ENCODE measurements at places on chromosomes 5 and 9.

GRCh38 chr9:24451346-24451745 is 94.4 kb downstream of the IZUMO3 start:
- DNase-seq = no peak

DNA sequence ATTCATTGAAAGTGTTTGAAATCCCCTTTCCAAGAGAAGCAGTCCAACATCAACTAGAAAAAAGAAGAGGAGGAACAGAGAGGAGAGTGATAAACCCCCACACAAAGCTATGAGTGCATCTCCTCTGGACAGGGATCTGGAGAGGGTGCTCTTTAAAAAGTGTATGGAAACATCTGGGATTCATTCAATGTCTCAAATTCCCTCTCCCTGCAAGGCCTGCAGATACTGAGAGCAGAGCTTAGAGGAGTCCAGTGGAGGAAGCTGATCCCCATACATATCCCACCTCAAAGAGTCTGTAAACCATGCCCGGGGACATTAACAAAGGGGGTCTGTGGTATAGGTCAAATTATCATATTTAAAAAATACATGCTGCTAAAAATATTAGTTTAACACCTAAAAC is 2.2 kb downstream of the SPOCK1 start:
- no peak for DNase-seq

DNA sequence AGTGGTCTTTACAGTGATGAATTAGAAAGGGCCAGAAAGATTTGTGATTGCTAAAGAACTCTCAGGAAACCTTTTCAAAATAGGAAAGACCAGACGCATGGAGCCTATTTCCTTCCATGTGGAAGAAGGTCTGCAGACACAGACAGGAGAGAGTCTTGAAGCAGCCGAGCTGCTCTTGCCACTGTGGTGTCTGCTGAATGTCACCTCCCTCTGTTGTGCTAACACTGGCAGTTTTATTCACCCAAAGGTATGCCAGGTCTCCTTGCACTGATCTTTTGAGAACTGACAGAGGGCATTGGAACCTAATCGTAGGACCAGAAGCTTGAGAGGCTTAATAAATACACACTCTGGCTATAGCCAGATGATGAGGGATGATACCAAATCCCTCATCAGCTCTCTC is 108.7 kb downstream of the SREK1 start:
- DNase-seq = no peak

- peak; percentile 33 for DNase-seq
Observed at GRCh38 chr5:119328753-119329602, 26.8 kb upstream of the TNFAIP8 start.

- DNase-seq = peak; percentile 2
Observed at GRCh38 chr5:171450423-171451331, 31.2 kb downstream of the FGF18 start.

DNA sequence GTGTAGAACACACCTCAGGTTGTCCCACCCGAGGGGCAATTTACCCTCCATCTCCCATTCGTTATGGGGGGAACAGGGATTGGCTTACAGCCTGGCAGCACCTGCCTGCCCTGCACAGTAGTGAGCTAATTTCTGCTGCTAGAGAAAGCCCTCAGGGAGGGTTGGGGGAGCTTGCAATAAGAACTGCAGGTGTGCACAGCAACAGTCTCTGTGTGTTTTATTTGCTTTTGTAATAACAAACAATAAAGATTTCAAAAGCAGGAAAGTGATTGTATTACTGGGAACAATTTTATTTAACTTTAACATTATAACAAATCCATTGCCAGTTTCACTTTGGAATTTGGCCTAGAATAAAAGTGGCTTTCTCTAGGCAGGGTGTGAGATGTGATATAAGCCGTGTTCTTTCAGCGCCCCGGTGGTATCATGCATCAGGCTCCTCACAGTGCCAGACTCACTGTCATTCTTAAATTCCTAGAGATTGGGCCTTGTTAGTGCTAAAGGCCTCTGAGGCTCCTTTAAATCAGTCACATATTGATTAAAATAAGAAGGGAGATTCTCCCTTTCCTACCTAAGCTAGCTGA is 81.1 kb downstream of the RMI1 start:
- no peak for DNase-seq

- DNase-seq = no peak
Observed at GRCh38 chr5:107296572-107296971, 374.2 kb downstream of the EFNA5 start.

GRCh38 chr9:107982745-107983144 is 493.2 kb upstream of the KLF4 start:
- no peak for DNase-seq

GRCh38 chr9:113879911-113880310 is 3.8 kb downstream of the ZNF618 start:
- DNase-seq = no peak

- no peak for DNase-seq
Observed at GRCh38 chr9:14119694-14120514, 194.0 kb downstream of the NFIB start.

GRCh38 chr5:129724222-129724621 is 23.7 kb upstream of the MINAR2 start:
- no peak for DNase-seq

GRCh38 chr9:38137342-38137741 is 68.3 kb upstream of the SHB start:
- DNase-seq = no peak

DNA sequence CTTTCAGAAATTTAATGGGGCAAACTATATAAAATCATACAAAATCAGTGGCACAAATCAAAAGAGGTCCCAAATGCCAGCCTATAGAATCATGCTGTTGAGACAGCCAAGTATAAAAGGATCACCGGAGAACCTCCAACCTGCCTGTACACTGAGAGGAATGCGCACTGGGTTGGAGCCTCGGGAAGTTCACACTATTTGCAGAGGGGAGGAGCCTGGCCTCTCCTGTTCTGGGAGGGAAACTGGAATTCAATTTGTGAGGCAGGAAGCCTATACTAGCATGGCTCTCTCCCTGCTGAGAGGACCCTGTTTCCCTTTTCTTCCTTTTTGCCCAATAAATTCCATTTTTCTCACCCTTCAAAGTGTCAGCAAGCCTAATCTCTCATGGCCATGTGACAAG is 406.0 kb downstream of the HINT1 start:
- DNase-seq = no peak

DNA sequence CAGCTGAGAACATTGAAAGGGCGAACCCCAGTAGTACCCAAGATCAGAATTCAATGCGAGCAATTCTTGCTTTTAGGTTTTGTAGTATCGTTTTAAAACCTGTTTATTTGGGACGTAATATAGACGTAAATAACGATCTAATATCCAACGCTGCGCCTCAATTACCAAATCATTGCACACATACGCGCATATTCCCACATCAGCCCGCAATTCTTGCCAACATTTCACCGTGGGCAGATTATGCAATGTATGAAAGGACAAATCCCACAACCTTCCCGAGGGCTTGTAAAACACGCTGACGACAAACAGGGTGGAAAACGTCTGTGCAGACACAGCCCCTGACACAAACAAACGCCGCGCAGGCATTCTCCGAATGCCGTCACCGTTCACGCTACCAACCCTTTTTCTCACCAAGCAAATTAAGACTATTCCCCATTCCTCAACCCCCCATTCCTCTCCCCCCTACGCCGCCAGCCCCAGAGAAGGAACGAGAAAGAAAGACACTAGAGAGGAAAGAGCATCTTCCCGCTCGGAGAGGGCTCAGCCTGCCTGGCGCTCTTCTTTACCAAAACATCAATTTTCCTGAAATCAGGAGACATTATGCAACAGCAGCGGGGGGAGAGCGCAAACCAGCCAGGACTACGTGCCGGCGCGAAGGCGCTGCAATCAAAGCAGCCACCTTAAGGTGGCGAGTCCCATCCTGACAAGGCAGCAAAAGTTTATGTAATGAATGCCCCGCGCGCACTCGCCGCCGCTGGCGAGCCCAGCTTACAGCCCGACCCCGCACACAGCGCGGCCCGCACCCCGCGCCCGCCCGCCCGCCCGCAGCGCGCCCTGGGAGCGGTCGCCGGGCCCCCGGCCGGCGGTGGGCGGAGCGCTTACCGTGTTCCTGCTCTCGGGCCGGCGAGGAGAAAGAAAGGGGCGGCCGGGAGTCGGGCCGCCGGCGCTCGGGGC is 597 bp downstream of the NFIL3 start:
- no peak for DNase-seq

- no peak for DNase-seq
Observed at GRCh38 chr5:133427121-133427777, 185.1 kb downstream of the FSTL4 start.

DNA sequence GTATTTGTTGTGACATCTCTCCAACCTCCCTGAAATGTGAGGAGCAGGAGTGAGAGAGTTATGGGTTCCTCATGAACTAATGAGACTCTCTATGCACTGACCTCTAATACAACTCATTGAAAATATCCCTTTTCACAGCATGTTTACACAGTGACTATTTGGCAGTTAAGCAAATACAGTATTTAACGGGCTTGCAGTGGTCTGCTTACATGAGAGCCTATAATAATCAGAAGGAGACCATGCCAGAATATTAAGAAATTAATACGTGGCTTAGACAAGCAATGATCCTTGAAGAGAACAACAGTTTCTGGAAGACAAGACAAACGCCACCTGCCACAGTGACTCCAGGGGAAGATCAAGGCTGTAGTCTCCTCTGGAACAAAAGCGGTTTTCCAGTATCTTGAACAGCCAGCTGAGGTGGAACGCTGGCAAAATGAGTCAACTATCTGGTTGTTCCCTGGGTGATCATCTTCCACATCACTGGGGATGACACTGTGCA is 424.5 kb downstream of the DMAC1 start:
- DNase-seq = no peak

GRCh38 chr5:139732019-139732418 is 63.6 kb upstream of the PSD2 start:
- no peak for DNase-seq

- no peak for DNase-seq
Observed at GRCh38 chr9:89342213-89342612, 23.9 kb downstream of the SECISBP2 start.

DNA sequence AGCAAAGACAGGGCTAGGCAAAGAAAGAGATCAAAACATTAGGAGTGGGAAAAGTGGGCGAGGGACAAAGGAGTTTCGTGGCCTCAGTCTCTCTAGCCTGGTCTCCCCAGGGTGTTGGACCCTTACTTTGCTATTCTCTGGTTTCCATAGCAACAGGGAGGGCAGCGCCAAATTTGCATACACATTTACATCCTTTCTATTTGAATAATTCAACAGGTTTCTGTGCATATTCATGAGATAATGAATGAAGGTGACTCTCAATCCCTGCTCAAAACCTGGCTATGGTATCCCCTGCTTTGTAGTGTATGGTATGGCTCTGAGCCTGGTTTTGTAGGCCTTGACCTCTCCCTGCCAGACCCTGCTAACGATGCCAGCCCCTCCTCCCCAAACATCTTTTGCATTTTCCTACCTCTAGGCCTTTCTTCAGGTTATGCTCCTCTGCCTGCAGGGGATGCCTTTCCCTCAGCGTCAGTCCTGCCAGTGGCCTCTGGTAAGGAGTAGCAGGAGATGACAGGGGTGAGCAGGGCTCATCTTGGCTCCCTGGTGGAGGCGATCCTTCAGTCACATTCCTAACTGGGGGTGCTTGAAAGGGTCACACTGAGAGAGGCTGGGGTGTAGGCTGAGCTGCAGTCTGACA is 9.8 kb downstream of the RPP25L start:
- no peak for DNase-seq

DNA sequence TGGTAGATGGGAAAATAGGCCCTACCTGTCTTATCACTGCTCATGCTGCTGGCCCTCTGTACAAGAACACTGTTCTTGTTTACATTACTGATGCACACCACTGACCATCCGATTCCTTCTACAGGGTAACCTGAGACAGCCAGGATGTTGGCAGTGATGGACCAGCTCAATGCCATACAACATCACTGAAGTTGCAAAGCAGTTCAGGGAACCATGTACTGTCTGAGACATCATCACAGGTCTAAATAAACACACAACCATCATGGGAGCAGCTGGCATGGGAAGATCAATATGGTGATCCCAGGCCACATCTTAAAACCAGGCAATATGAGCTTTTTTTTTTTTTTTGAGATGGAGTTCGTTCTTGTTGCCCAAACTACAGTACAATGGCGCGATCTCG is 59.0 kb downstream of the IARS1 start:
- DNase-seq = no peak

DNA sequence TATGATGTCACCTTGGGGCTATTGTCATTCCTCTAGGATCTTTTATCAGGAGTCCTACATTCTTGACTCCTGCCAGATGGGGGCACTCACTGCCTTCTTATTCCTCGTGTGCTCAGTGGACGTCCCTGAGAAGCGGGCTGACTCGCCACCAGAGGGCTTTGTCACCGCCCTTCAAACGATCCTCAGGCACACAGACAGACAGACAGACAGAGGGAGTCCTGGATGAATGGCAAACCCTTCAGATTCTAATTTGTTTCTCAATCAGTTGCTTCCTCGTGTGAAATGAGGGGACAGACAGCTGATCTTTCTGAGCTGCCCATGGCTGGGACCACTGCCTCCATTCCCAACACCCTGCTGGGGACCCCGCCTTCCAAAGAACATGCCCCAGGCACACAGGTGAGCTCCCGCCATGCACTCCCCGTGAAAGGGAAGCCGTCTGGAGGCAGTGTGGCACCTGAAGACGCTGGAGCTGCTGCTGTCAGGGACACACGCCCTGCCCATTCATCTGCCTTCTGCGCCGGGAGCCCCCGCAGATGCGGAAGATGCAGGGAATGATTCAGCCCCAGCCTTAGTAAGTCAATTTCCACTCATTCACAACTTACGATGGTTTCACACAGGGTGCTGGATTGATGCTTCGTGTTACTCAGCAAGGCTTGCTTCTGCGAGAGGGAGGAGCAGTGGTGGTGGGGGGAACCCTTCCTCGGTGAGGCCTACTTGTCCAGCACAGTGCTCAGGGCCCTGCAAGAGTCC is 24.9 kb upstream of the SH3PXD2B start:
- DNase-seq = no peak

DNA sequence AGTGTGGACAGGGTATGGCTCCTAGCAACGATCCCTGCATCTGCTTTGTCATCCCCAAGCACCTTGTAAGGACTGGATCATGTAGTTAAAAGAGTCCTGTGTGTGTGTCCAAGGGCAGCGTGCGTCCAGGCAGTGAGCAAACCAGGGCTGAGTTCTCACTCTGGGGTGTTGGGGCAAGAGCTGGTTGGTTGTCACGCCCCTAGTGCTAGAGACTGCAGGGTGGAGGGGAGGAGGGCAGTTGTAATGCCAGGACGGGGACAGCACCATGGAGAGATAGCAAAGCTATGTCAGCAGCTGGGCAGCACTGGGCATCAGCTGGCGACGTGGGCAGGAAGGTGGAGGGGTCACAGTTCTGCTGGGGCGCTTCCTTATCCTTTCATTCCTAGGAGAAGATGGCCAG is 100.8 kb downstream of the ZNF618 start:
- no peak for DNase-seq

DNA sequence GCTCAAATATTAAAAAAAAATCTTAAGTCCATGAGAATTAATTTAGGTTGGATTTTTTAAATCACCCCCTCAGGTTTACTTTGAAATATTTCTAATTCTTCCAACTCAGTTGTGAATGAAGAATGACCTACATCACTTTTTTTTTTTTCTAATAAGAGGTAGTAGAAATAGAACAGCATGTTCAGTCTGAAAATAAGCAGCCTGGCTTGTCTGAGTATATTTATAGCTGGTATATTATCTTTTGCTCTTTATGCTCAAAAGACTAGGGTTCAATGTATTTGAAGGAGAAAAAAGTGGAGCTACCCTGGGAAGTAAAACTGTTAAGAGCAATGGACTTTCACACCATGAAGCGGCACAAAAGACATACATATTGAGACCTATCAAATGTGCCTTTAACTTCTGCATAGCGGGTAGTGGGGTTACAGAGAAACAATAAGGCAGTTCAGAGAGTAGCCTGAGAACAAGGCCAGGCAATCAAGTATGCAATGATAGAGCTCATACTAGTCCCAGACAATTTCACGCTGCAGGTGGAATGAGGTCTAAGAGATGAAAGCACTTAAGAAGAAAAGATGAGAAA is 175.4 kb upstream of the CDH12 start:
- DNase-seq = no peak

- DNase-seq = no peak
Observed at GRCh38 chr9:112252194-112252593, 77.1 kb upstream of the SUSD1 start.

Measured in activated CD8-positive, alpha-beta memory T cell treated with anti-CD3 and anti-CD28 coated beads for 4 hours (primary cell).